GM12878 (cell line): ENCODE measurements at places on chromosomes 1 and 21. TPM values are rescaled to one million over a fixed set of nuclear protein-coding genes. Genes with fewer than 3 reads are reported as not detected.

DIRAS3 gene
- not detected in 2 replicates for polyA plus RNA-seq

LRRC53 gene
- polyA plus RNA-seq, result not detected in 2 replicates

SPATA1 gene
- 1.1 and 1.4 TPM in 2 replicates for polyA plus RNA-seq

KCNN3 gene
- 25.8 and 26.4 TPM in 2 replicates for polyA plus RNA-seq

GRCh38 chr1:232578651-232579195 lies 51.2 kb downstream of the SIPA1L2 start:
- no peaks in the 10 kb centered on the region for H3K27me3 ChIP-seq
- H3K27ac ChIP-seq, result no peak overlapping the region
- H3K4me3 ChIP-seq, result no peak overlapping the region
- DNase-seq, result no peak
- no peaks in the 10 kb centered on the region for H3K4me1 ChIP-seq

DNA sequence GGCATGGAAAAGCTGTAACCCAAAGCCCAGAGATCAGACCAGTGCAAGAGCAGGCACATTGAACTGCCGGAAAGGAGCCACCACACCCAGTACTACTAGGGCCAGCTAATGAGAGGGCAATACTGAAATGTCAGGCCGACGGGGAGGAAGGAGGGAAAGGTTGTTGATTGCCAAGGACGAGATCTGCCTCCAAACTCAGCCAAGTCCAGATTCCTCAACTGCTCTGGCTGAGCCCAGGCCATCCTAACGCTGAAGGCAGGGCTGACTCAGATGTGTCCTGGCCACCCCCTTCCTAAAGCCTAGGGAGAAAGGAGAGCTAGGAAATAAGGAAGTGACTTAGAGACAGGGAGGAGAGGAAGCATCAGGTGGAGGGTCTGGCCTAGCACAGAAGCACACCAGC lies 42.1 kb upstream of the IPO9 start:
- peaks cover 2% of the 10 kb centered on the region; the same call in 1 of the 2 replicates for H3K27me3 ChIP-seq
- no peaks in the 10 kb centered on the region for H3K4me1 ChIP-seq
- no peaks in the 10 kb centered on the region for H3K36me3 ChIP-seq
- no peak overlapping the region for H3K27ac ChIP-seq
- H3K4me3 ChIP-seq, result no peak overlapping the region
- no peak for DNase-seq

DNA sequence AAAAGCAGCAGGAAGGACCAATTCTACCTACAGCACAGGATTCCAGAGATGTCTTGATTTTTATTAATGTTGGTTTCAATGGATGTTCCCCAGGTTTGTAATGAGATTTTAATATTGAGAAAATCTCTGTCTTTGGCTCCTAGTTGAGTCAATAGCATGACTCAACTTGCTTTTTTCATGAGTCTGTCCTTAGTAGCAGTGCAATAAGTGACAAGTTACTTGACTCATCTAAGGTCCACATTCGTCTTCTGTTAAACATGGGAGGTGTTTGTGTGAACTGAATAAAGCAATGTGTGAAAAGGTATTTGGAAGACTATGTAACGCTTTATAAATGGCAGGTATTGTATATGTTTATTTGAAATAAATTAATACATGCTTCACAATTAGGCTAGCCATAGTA lies 645.0 kb upstream of the PTBP2 start:
- DNase-seq, result no peak
- H3K4me3 ChIP-seq, result no peak overlapping the region
- no peaks in the 10 kb centered on the region for H3K27me3 ChIP-seq
- H3K27ac ChIP-seq, result no peak overlapping the region
- no peaks in the 10 kb centered on the region for H3K4me1 ChIP-seq

DNA sequence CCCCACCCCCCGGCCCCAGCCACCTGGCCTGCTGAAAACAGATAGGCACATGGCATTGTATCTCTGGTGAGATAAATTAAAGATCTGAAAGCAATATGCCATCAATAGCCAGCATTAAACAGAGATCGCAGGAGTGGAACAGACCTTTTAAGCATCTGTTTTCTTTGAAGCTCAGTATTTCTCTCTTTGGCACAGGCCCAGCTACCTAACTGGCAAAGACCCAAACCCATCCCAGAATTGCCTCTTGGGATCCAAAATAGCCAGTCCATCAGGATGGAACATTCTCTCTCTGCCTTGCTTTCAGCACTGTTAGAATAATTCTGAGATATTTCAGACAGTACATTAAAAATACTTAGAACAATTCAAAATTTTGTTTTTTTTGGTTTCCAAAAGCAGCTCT lies 46.0 kb downstream of the KCNJ6 start:
- no peak overlapping the region for H3K27ac ChIP-seq
- no peak overlapping the region for H3K4me3 ChIP-seq
- H3K27me3 ChIP-seq, result no peaks in the 10 kb centered on the region
- no peak for DNase-seq
- H3K4me1 ChIP-seq, result no peaks in the 10 kb centered on the region
- no peaks in the 10 kb centered on the region for H3K36me3 ChIP-seq

GRCh38 chr1:113488576-113489177 lies 98.4 kb downstream of the MAGI3 start:
- no peaks in the 10 kb centered on the region for H3K4me1 ChIP-seq
- H3K36me3 ChIP-seq, result no peaks in the 10 kb centered on the region
- no peak overlapping the region for H3K27ac ChIP-seq
- DNase-seq, result no peak

GRCh38 chr1:159077120-159077961 lies 775 bp upstream of the AIM2 start:
- peak overlapping the region; percentile 89 for H3K27ac ChIP-seq
- peak; percentile 94 for DNase-seq
- peak overlapping the region; percentile 64 for H3K4me3 ChIP-seq
- H3K27me3 ChIP-seq, result no peaks in the 10 kb centered on the region

- H3K27me3 ChIP-seq, result no peaks in the 10 kb centered on the region
- no peaks in the 10 kb centered on the region for H3K36me3 ChIP-seq
- no peak for DNase-seq
- H3K27ac ChIP-seq, result no peak overlapping the region
Observed at GRCh38 chr21:31173881-31174555, 135.7 kb upstream of the KRTAP19-8 start.

GRCh38 chr1:51907079-51907702 lies 28.7 kb upstream of the NRDC start:
- no peak overlapping the region for H3K4me3 ChIP-seq
- H3K27me3 ChIP-seq, result no peaks in the 10 kb centered on the region; the same call in 1 of the 2 replicates
- no peaks in the 10 kb centered on the region for H3K36me3 ChIP-seq

GRCh38 chr1:24727501-24728216 lies 17.6 kb upstream of the CLIC4 start:
- H3K27me3 ChIP-seq, result no peaks in the 10 kb centered on the region
- H3K4me1 ChIP-seq, result peaks cover 23% of the 10 kb centered on the region
- DNase-seq, result peak; percentile 71
- no peaks in the 10 kb centered on the region for H3K36me3 ChIP-seq
- H3K27ac ChIP-seq, result peak overlapping the region; percentile 52
- H3K4me3 ChIP-seq, result peak overlapping the region; percentile 23; the same call in 1 of the 2 replicates

- no peak for DNase-seq
- no peak overlapping the region for H3K27ac ChIP-seq
- H3K4me1 ChIP-seq, result no peaks in the 10 kb centered on the region
- no peaks in the 10 kb centered on the region for H3K27me3 ChIP-seq
- no peak overlapping the region for H3K4me3 ChIP-seq
- no peaks in the 10 kb centered on the region for H3K36me3 ChIP-seq
Observed at GRCh38 chr1:4062041-4062440, 162.0 kb upstream of the C1orf174 start.

- H3K4me1 ChIP-seq, result no peaks in the 10 kb centered on the region
- peak overlapping the region; percentile 58 for H3K4me3 ChIP-seq
- no peak overlapping the region for H3K27ac ChIP-seq
- no peak for DNase-seq
- no peaks in the 10 kb centered on the region for H3K36me3 ChIP-seq
Observed at GRCh38 chr1:231603598-231604275, 22.9 kb upstream of the DISC1 start.
